ENCODE measurements at places on chromosomes 4 and X.

DNA sequence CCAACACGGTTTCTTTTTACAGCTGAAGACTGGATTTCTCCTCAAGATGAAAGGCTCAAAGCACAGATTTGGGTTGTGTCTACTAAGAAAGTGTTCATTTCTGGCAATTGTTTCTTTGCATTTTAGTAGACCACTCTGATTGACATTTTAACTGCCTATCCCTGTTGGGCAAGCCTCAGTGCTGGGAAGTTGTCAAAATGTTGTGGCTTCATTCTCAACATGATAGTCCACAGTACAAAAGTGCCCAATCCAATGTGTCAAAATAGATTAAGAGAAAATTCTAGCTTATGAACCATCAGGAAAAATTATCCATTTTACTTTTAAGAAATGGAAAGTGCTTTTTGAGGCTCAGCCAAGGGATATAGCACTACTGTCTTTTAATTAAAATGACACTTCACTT, 323.9 kb upstream of the PRPS2 start:
- DNase-seq: no peak

DNA sequence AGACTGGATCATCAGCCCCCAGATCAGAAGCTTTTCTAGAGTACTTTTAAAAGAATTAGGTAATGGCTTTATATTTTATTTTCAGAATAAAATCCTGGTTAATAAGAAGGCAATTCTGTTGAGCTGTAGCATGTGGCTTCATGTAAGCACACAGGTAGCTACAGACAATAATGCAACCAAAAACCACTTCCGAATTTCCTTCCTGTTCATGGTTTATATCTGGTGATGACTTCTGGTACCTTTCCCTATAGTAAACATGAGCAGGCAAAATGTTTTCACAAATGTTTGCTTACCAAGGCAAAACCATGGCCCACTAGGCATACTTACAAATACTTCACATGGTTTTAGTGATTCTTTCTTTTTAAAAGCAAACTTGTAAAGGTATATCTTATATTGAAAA, 144.6 kb downstream of the CDS1 start:
- DNase-seq: no peak

DNA sequence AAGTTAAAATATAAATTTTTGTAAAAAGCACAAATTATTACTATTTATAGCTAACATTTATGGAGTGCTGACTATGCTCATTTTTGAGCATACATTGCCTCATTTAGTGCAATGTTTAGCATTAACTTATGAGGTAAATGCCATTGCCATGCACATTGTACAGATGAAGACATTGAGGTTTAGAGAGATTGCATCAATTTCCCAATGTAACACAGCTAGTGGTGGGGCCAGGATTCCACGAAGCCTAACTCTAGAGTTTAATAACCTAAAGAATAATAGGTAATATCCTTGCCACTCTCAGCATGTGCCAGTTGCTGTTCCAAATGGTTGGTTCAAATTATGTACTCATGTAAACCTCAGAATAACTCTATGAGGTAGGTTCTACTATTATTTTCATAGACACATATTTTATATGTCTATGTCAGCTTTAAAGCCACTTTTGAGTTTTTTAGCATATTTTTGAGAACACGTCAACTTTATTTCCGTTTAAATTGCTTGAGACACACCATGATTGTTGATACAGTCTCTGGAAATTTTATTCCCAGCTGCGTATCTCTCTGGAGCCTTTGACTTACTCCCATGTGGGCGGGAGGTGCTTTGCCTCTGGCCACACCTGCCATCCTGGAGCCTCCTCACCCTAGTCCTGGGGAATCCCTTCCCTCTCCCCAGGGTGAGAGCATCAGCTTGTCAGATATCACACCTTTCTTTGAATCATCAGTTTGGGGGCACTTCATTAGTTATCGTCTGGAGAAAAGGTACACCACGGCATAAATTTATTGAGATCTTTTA, 10.8 kb upstream of the ADH1A start:
- DNase-seq: no peak

GRCh38 chrX:1679238-1679637, 64.4 kb downstream of the ASMT start:
- DNase-seq: no peak

- DNase-seq: no peak
Observed at GRCh38 chr4:1996866-1997611, 11.7 kb downstream of the NELFA start.

GRCh38 chr4:142194905-142195304, 558.5 kb downstream of the IL15 start:
- no peak for DNase-seq

DNA sequence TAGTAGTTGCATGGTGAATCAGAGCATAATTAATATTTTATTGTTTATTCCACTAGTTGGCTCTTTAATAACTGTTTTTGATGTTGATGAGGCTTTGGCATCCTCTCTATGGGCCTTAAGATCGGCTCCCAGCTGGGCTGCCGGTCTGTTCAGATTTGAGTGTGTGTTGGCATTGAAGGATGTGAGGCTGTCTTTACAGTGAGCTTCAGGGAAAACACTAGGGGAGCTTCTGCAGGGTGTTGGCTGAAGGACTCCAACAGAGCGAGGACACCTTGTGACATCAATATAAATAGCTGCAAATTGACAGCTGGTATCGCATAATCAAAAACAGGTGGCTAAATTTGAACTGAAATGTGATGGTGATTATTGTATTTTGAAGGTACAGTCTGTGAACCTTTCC, 322.0 kb downstream of the FSTL5 start:
- DNase-seq: no peak

- DNase-seq: no peak
Observed at GRCh38 chr4:140102421-140102820, 51.6 kb downstream of the MAML3 start.

Data from hippocampal formation (tissue), 2 donors.